ENCODE measurements at places on chromosomes 1 and 21. TPM values are rescaled to one million over a fixed set of nuclear protein-coding genes. Genes with fewer than 3 reads are reported as not detected.

BGLAP gene
- total RNA-seq: 0.37 TPM

FAM72D gene
- 2.2 TPM for total RNA-seq

CD53 gene
- not detected for total RNA-seq

KLHDC8A gene
- total RNA-seq: not detected

MTARC1 gene
- total RNA-seq: 0.37 TPM

BRINP2 gene
- total RNA-seq: not detected

FCGR3B gene
- not detected for total RNA-seq

SLC35D1 gene
- total RNA-seq: 9.6 TPM

UBASH3A gene
- total RNA-seq: not detected

SH2D1B gene
- total RNA-seq: under 0.01 TPM

FMOD gene
- total RNA-seq: 0.59 TPM
